ENCODE measurements at places on chromosomes 5 and 9.

- DNase-seq: peak; percentile 36
Measured at GRCh38 chr9:15543047-15543813, 9.6 kb upstream of the CCDC171 start.

DNA sequence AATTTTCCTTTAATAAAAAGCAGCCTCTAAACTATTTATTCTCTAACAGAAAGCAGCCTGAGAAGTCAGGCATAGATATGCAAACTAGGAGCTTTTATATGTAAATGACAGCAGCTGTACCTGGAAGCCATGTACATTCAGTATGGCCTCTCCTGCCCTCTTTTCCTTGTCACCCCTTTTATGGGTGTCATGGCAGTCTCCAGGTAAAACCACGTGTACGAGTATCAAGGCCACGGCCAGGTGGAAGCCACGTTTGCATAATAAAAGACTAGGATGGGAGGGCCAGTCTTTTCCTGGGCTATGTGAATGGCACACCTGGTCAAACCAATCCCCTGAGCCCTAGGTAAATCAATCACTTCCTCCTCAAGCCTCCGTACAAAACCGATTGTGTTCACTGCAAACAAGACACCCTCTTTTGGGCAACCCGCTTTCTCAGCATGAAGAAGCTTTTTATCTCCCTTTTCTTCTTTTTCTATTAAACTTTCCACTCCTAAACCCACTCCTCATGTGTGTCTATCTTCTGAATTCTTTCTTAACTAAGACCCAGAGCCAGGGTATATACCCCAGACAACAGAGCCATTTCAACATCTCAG, 419.5 kb upstream of the CTNND2 start:
- no peak for DNase-seq

GRCh38 chr9:93475108-93475507, 21.7 kb upstream of the FAM120AOS start:
- no peak for DNase-seq

- DNase-seq: no peak
Measured at GRCh38 chr5:170249355-170249754, 16.6 kb downstream of the C5orf58 start.

GRCh38 chr9:36401164-36401740, 1.2 kb upstream of the RNF38 start:
- peak; percentile 84 for DNase-seq

DNA sequence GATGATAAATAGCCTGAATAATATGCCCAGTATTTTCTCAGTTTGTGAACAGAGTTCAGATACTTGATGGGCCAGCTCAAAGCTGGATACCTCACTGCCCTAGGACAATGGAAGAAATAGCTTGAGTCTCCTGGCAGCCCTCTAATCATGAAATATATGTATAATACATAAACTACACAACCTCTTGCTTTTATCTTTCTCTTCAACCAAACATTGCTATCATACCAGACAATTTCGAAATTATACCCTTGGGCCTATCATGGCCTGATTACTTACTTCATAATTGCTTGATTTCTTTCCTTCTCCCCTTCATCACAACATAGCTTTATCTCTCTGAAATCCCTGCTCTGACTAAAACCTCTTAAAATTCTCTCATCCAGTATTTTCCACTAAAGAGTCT, 1144.9 kb upstream of the C9orf72 start:
- DNase-seq: no peak

DNA sequence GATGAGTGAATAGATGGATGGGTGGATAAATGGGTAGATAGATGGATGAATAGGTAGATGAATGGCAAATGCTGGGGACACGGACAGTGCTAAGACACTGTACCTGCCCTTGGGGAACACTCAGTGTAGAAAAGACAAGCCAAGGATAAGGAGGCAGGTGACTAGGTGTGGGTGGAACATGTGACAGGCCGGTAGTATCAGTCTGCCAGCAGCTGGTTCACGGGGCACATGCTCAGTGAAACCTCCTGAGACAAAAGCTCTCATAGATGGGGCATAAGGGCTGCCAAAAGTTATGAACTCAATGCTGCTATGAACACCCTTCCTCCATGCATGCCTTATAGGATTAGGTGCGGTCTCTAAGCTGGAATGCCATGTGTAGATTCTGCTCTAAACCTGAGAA, 71.0 kb downstream of the C5orf15 start:
- DNase-seq: no peak

- no peak for DNase-seq
Measured at GRCh38 chr9:112699230-112699629, 18.7 kb downstream of the INIP start.

- DNase-seq: peak; percentile 68
Measured at GRCh38 chr5:135457424-135458071, 5.4 kb upstream of the TIFAB start.

- DNase-seq: no peak
Measured at GRCh38 chr5:65152131-65152530, 329.6 kb downstream of the ADAMTS6 start.

GRCh38 chr9:79610791-79611614, 39.2 kb downstream of the TLE4 start:
- peak; percentile 92 for DNase-seq

GRCh38 chr5:130104895-130105688, 200.8 kb downstream of the CHSY3 start:
- no peak for DNase-seq

- DNase-seq: peak; percentile 17
Measured at GRCh38 chr5:108615216-108615615, 132.5 kb upstream of the FER start.

- peak; percentile 70 for DNase-seq
Measured at GRCh38 chr5:43000111-43000840, 39.8 kb downstream of the ANXA2R start.

DNA sequence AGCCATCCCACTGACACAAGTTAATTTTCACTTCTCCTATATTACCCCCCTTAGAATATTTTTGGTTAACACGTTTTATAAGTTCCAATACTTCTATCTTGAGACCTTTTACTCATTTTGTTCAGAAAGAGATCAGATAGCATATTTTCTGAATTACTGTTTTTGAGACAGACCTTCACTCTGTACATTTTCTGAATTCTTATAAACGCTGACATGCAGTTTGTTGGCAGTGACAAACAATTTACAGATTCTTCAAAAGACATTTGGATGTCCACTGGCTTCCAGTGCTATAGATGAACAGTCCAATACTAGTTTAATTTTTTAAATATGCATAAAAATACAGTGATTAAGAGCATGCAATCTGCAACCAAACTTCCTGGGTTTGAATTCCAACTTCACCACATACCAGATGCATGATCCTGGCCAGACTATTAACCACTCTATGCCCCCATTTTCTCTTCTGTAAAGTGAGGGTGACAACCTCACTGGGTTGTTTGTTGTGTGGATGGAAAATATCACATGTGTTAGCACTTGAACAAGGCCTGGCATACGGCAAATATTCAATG, 142.1 kb downstream of the AGTPBP1 start:
- DNase-seq: peak; percentile 17

- no peak for DNase-seq
Measured at GRCh38 chr5:174825587-174825986, 101.2 kb downstream of the MSX2 start.

GRCh38 chr5:27773636-27774035, 735.2 kb upstream of the CDH9 start:
- no peak for DNase-seq

Data from ELR (cell line).